ENCODE measurements at places on chromosomes 16 and 17. TPM values are rescaled to one million over a fixed set of nuclear protein-coding genes. Genes with fewer than 3 reads are reported as not detected.

THUMPD1 gene
- 46.9 TPM for total RNA-seq

DNA sequence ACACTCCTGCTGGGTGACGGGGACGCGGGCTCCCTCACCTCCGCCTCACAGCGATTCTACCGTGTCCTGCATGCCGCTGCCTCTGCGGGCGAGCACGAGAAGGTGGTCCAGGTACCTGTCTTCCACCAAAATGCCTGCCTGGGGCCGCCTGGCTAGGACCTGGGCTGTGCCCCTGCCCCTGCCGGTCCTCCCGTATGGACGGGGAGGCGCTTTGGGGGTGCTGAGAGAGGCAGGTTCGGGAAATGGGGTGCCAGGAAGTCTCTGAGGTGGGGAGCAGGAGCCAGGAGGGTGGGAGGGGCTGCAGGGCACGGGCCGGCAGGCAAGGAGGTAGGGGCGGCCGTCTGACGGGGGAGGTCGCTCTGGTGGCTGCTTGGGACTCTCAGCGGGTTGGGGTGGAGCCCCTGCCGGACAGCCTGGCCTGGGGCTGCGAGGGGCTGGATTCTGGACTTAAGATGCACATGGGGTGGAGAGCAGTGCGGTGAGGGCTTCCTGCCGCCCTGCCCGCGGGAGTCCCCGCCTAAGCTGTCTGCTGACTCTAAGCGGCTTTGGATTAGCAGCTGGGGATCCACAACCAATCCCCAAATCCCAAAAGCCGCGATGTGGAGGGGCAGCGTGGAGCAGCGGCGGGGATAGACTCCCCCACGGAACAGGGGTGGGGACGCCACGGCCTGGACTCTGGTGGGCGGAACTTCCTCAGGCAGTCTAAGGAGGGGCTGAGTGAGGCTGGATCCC is 5.8 kb downstream of the CHTF18 start:
- DNase-seq: no peak

DNA sequence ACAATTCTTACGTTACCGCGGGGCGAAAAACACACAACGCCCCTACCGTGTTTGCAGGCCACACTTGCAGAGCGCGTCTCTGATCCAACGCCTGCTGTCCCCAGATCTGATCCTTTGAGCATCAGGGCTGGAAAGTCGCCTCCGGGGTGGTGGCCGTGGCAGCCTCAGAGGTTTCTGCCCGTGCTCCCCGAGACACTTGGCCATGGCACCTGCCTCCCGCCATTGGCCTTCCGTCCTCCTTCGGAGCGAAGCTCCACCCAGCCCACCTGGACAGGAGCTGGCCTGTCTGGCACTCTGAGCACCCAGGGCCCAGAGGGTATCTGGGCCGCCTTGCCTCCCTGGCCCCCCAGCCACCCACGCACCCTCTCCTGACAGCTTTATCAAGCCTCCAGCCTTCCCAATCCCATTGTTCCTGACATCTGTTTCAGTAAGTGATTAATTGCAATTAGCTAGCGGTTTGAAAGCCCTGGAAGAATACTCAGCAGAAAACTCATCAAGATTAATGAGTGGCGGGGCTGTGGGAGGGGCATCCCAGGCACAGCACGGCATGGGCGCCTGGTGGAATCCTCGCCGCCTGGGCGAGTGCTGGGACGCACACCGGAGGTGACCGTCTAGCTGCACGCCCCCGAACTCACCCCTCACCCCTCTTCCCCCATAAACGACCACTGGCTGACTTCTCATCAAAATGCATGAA is 181.5 kb upstream of the GSE1 start:
- DNase-seq: no peak

GRCh38 chr16:82088483-82088882 is 53.4 kb downstream of the HSD17B2 start:
- DNase-seq: no peak

- DNase-seq: no peak
Observed at GRCh38 chr16:74232806-74233465, 63.7 kb upstream of the PSMD7 start.

DNA sequence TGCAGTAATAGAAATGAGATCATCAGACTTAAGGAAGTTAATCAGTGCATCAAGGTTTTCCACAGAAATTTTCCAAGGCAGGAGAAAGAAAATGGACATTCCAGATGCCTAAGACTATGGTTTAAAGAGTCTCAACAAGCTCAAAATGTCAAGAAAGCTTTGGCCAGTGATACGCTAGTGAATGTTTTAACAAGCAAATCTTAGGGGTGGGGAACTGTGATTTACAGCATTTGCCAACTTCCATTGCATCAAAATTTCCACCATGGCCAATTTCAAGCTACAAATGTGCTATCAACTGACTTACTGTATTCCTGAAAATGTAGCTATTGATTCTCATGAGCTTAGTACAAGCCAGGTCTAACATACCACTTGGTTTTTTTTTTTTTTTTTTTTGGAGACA is 82.4 kb upstream of the CLEC3A start:
- no peak for DNase-seq

DNA sequence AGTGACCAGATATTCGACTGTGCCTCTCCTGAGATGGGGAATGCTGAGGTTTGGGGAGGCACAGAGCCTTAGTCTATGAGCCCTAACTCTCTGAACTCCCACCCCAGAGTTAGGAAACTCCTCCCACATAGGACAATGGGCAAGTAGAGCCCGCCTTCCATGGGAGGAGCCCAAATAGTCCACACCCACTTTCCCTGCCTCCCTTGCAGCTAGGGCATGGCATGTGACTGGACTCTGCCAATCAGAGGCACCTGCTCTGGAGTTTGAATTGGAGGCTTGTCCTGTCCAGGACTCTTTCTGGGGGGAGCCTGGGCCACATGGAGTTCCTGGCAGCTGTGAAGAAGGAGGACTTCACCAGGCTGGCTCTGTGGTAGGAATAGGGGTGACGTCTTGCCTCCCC is 48.4 kb downstream of the SOCS1 start:
- no peak for DNase-seq

- peak; percentile 74 for DNase-seq
Observed at GRCh38 chr16:22321340-22322001, 24.3 kb downstream of the POLR3E start.

DNA sequence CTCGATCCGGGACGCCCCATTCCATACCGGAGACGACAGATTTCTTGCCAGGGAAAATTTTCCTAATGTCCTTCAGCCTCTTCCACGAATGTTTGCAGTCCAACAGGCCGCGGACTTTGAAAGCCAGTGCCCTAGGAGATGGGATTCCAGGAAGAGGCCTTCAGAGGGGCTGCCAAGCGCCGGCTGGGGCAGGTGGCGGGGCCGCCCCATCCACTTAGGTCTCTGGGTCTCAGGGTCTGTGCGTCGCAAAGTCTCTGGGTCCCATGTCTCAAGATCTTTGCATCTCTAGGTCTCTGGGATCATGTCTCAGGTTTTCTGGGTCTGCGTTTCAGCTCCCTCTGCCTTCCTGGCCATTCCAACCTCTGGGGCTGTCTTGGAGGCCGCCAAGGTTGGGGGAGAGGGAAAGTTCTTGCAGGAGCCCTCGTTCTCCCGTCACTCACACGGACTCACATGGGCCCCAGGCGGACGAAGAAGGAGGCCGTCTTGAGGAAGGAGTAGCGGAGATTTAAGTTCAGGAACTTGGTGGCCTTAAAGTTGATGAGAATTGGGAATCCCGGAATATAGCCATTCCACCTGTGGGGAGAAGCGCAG is 7.2 kb downstream of the ALOX12B start:
- no peak for DNase-seq
